ENCODE measurements at places on chromosomes 12 and 14.

DNA sequence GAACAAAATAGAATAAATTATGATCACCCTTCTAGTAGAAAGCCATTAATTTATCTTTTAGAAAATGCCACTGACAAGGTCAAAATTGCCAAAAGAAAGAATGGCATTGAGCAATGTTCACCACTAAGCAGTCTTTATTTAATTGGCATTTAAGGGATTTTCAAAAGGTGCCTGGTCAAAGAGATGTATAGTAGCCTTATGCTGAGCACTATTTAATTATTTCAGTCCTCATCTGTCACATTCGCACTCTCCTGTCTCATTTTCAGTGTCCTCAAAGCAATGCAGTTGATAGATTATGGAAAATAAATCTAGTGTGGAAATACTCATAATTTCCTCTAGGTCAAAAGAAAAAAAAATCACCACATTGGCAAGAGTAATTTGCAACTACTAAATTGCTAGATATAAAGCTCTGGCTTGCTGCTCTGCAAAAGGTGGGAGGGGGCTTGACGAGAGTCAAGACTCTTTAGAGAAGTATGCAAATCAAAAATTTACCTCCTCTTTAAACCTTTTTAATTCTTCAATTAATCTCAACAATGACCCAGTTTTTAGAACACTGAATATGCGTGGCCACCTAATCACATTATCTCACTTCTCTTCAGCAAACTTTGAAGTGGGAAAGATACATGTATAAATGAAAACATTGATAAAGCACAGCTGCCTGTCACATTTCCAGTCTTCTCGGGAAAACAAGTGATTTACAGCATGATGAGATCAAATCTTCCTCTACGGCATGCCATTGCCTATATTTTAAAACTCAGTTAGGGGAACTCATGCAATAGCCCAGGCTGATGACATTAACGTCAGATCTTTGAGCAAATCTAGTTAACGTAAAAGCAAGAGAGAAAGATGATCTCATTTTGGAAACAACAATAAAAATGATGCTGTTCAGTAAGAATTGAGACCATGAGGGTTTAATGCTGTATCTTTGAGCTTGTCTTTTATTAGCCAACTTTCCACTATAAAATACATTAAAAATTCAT is 373.1 kb upstream of the DCN start:
- no peak for DNase-seq

DNA sequence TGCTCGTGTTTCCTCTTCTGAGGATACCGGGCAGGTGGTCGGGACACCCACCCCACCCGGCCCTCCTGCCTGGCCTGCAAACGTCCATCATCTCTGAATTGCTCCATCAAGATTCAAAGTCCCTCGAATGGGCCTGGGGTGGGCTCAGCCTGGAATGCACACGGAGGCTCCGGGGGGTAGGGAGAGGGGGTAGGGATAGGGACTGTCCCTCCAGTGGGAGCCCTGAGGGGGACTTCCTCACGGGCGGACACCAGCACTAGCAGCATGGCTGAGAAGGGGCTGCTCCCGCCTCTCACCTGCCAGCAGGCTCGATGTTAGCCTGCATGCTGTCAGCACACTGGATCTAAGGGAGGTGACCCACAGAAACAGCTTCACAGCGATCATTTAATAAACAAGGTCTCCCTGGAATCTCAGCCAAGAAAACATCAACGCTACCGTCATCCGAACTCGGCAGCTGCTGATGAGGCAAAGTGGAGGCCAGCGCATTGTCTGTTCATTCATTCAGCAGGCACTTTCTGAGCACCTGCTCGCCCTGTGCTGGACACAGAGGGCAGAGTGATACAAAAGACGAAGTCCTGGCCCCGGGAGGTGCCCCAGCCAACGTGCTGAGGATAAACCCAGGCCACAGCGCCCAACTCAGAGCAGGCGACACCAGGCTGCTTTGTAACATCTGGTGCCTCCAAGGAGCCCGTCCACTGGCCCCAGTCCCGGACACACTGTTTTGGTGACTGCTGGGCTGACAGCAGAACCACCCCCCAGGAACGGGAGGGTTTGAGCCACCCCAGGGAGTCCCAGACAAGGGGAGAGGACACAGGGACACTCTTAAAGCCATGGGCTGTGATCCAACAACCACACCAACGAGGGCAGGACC is 6.3 kb downstream of the TMEM179 start:
- no peak for DNase-seq

DNA sequence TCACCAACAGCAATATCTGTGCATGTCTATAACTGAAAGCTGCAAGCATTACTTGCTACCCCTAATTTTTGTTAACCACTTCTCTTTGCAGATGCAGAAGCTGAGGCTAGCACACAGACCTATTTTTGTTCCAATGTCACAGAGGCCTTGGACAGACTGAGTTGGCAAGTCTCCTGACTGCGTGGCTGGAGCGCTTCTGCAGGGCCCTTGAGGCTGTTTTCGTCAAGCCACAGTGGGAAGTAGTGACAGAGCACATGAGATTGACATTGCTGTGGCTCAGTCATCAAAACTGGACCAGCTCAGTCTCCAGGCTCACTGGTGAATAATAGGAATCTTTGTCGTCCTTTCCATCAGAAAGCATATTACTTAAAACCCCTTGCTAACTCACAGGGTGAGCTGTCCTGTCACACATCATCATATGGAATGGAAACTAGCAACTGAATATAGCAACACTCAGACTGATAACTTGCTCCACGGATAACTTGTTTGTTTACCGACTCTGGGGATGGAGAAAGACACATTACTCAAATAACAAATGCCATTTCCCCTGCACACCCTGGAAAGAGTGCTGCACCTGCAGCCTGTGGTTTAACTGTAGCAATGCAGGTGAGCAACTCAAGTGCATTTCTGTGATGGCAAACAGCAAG is 43.6 kb upstream of the DDX11 start:
- DNase-seq: no peak

DNA sequence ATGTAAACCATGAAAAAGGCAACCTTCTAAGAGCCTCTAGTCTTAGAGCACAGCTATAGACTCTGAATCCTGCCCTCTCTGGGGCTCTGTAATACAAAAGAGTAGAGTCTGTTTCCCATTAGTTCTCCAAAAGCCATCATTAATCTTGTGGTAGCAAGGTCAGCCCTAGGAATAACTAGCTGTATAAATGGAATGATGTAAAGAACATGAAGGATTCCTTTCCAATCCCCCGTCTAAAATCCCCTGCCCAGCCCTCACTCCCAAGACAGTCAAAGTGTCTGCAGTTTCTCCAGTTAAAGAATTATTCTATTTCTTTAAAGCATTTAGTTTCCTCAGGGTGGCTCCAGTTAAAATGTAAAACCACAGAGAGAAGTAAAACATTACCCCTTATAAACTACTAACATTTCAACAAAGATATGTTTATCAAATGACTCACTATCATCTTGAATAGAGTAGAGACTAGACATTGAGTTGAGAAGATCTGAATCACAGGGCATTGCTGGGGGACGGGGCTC is 104.2 kb downstream of the ST8SIA1 start:
- DNase-seq: no peak

DNA sequence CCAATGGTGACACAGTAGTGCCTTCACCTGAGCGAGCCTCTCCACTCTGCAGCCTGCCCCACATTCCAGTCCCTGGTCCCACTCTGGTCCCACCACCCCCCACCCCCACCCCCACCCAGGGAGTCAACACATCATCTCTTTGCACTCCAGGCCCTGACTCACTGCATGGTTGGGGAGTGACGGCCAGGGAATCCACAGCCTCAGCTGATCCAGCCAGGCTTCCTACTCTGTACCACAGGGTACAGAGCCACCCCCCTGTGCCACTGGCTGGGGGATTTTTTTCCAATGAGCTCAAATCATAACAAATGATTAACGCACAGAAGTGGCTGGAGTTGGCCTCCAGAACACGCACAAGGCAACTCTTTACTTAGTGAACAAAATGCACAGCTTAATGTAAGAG is 233.7 kb downstream of the NTF3 start:
- DNase-seq: no peak

DNA sequence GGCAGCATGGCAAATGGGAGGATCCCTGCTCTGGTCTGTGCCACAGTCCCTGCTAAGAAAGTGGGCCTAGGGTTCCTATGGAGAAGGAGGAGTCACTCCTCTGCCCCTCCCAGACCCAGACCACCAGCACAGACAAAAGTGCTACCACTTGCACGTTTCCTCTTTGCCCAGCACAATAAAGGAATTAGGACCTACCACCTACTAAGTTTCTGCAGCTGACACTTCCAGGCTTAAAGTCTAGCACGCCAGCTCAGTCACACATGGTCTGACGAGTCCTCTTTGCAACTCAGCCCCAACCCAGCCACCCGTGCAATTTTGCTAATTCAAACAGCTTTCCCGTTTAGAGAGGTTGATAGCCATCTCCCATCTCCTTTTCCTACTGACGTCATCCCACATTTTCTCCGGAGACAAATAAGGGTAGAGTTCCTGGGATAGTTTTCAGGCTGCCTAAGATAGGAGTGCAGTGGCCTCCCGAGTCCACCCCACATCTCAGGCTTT is 66.2 kb upstream of the PTGR2 start:
- no peak for DNase-seq

DNA sequence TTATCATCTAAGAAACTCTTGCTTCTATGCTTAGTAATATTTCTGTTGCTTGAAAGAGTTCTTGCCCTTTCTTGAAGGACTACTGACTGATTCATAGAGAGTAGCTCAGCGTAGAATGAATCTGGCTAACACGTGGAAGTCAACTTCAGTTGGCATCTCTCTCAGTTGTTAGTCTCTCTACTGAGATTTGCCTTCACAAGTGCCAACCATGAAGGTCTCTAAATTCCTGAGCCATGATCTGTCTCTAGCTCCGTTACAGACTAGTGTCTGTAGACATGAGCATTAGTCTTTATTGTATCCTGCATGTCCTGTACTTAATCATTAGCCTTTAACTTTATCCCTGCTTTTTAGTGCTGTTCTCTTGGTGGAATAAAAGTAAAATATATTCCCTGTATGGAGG is 19.1 kb upstream of the ALX1 start:
- DNase-seq: no peak

DNA sequence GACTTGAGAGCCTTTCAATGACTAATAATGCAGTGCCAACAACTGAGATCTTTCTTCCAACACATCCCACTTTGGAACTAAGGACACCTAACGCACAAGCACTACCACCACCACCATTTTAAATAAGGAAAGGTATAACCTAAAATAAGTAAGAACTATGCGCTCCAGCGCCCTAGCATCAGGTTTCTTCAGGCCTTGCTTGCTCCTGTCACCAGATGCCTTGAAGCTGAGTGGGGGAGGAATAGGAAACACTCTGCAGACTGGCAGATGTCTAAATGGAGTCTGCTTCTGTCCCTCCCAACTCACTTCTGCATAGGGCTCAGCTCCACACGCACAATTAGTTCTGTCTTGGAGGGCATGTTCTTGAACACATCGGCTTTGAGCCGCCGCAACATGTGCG is 15.1 kb downstream of the CHD4 start:
- no peak for DNase-seq
